ENCODE measurements at places on chromosomes 7 and 10.

DNA sequence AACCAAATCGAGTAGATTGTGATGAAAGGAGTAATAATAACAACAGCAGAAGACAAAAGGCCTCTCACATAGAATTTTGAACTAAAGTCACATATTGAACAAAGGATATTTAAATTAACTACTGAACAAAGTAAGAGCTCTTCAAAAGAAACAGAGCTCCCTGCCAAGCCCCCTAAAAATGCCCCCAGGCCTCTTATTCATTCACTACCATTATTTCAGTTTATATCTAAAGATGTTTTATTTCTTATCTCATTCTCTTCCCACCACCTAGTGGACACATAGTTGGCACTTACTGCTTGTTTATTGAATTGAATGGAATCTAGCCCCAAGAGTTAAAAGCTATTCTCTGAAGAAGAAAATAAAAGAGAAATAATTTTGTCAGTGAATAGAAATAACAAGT lies 37.4 kb downstream of the VCL start:
- H3K27me3 ChIP-seq = no peaks in the 10 kb centered on the region
- no peak overlapping the region for H3K4me3 ChIP-seq
- H3K4me1 ChIP-seq = no peaks in the 10 kb centered on the region
- H3K27ac ChIP-seq = peak overlapping the region; percentile 81

DNA sequence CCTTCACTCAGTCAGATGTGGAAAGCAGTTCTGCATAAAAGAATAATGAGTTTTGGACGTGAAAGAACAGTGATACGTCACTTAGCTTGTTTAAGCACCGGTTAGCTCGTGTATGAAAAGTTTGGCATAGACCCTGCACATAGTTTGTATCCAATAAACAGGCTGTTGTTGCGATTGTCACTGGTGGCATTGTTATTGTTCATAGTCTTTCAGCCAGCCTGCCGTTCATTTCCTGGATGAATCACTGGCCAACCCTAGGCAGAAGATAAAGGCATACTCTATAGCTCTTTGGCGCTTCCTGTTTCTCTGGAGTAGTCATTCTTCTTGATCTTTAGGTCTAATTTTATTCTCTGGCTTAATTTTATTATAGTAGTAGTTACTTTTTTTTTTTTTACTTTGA lies 57.8 kb upstream of the ANKRD30A start:
- no peak for DNase-seq
- H3K27me3 ChIP-seq = no peaks in the 10 kb centered on the region
- H3K4me1 ChIP-seq = no peaks in the 10 kb centered on the region
- H3K36me3 ChIP-seq = no peaks in the 10 kb centered on the region
- no peak overlapping the region for H3K4me3 ChIP-seq
- H3K27ac ChIP-seq = no peak overlapping the region

DNA sequence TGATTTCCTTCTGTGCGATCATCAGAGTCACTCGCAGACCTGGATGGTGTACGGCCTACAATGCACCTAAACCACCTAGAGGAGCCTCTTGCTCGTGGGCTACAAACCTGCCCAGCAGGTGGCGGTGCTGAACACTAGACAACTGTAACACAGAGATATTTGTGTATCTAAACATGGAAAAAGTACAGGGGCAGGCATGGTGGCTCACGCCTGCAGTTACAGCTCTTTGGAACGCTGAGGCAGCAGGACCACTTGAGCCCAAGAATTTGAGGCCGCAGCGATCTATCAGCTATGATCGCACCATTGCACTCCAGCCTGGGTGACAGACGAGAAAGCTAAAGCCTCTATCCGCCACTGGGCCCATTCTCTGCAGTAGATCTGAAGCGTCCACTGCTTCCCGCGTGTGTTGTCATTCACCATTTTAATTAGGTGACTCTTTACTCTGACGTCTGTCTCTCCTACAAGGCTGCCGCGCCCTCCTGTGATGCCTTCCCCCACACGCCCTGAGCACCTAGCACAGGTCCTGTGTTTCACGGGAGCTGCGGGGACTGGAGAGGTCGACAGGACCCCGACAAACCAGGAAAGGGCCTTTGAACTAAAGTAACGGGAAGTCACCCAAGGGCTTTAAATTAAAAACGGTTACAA lies 774 bp downstream of the TUBGCP2 start:
- peaks cover 47% of the 10 kb centered on the region for H3K4me1 ChIP-seq
- H3K36me3 ChIP-seq = peaks cover 18% of the 10 kb centered on the region
- H3K27me3 ChIP-seq = no peaks in the 10 kb centered on the region
- no peak for DNase-seq
- peak overlapping the region; percentile 86 for H3K4me3 ChIP-seq
- peak overlapping the region; percentile 93 for H3K27ac ChIP-seq

DNA sequence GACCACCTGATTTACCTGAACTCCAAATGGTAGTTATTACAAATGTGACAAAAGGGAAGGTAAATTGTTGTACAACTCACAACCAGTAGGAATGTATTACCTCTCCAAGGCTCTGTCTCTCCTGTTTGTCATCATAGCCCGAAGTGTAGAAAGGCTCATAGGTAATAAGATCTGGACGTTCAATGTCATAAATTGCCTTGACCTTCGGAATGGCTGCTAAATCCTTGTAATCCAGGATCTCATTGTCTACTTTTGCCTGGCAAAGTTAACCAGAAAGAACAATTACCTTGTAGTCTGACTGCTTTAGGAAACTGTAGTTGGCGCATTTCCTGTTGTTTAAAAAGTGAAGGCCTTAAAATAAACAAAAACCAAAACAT lies 68.6 kb upstream of the AFAP1L2 start:
- no peaks in the 10 kb centered on the region for H3K36me3 ChIP-seq
- H3K27me3 ChIP-seq = no peaks in the 10 kb centered on the region
- H3K4me3 ChIP-seq = no peak overlapping the region

DNA sequence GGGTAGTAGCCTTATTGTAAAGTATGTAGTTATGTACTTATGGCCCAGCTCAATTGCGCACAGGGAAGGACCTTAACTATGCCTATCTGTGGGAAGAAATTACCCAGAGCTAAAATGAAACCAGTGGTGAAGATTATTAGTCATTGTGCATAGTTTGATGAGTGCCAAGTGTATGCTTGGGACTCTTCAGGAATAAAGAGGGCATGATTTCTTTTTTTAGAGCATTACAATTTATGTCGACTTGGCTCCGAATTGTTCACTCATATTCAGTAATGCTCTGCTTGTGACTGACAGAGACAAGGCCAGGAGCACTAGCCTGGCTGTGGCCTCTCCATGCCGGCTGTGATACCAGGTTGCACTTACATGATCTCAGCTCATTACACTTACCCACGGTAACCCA lies 269.5 kb downstream of the TRIL start:
- H3K27me3 ChIP-seq = no peaks in the 10 kb centered on the region
- no peaks in the 10 kb centered on the region for H3K36me3 ChIP-seq
- no peak for DNase-seq
- no peak overlapping the region for H3K27ac ChIP-seq

GRCh38 chr7:140289804-140290203 lies 108.5 kb downstream of the SLC37A3 start:
- peak; percentile 25 for DNase-seq
- H3K27ac ChIP-seq = no peak overlapping the region
- no peaks in the 10 kb centered on the region for H3K27me3 ChIP-seq
- H3K36me3 ChIP-seq = no peaks in the 10 kb centered on the region
- H3K4me3 ChIP-seq = no peak overlapping the region

DNA sequence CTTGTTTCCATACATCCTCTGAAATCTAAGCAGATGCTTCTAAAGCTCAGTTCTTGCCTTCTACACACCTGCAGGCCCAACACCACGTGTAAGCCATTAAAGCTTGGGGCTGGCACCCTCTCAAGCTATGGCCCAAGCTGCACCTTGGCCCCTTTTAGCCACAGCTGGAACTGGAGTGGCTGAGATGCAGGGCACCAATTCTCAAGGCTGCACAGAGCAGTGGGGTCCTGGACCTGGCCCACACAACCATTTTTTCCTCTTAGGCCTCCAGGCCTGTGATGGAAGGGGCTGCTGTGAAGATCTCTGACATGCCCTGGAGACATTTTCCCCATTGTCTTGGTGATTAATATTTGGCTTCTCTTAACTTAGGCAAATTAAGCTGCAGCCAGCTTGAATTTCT lies 38.8 kb upstream of the ZMYND11 start:
- no peaks in the 10 kb centered on the region for H3K4me1 ChIP-seq
- H3K36me3 ChIP-seq = no peaks in the 10 kb centered on the region
- no peaks in the 10 kb centered on the region for H3K27me3 ChIP-seq
- DNase-seq = no peak
- no peak overlapping the region for H3K4me3 ChIP-seq

DNA sequence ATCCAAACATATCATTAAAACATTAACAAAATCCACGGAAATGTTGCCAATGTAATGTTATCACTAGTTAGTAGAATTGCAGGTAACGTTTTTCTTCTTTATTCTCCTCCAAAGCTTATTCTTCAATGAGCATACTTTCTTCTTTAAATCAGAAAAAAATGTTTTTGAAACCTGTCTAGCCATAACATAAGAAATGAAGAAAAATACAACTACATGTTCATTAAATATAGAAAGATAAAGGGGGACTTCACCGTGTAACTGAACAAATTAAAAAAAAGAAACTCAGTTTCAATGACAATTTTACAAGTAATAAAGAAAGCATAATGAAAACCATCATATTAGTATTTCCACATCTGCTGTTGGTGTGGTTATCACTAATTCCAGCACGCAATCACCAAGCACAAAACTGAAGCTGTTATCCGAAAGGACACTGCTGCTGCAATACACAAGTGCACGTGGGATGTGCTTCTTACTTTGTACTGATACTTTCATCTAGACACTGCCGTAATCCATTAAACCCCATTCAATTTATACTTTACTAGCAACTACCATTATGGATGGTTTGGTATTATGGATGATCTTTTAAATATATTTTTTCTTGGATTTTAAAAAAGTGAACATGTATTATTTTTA lies 9.6 kb downstream of the ESYT2 start:
- peaks cover 5% of the 10 kb centered on the region for H3K4me1 ChIP-seq
- DNase-seq = no peak
- H3K27ac ChIP-seq = peak overlapping the region; percentile 84
- H3K4me3 ChIP-seq = no peak overlapping the region
- H3K36me3 ChIP-seq = no peaks in the 10 kb centered on the region
- no peaks in the 10 kb centered on the region for H3K27me3 ChIP-seq

DNA sequence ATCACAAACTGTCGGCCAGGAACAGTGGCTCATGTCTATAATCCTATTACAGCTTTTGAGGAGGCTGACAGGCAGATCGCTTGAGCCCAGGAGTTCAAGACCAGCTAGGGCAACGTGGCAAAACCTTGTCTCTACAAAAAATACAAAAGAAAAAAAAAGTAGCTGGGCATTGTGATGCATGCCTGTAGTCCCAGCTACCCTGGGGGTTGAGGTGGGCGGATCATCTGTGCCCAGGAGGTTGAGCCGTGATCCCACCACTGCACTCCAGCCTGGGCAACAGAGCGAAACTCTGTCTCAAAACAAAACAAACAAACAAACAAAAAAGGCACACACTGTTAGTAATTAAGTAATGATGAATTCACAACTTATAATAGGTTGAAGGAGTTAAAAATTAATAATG lies 441.5 kb upstream of the PCDH15 start:
- H3K4me1 ChIP-seq = no peaks in the 10 kb centered on the region
- no peak overlapping the region for H3K4me3 ChIP-seq
- no peak for DNase-seq
- no peak overlapping the region for H3K27ac ChIP-seq

DNA sequence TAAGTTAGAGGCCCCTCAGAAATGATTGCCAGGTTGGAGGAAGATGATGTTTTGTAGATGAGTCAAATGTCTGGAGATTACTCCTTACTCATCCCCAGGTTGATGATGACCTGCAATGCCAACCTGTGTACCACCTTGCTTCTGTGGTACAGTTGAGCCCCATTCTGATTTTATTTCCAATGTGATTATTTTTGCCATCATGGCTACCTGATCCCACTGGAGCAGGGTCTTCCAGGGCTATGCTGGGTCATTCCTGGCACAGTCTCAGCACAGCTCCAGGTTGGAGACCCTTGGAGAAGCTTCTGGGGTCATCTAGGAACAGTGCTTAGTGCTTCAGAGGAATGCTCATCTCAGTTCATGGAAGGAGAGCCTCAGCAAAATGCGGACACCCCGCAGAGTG lies 34.3 kb downstream of the LRRC18 start:
- DNase-seq = no peak
- H3K27me3 ChIP-seq = no peaks in the 10 kb centered on the region
- no peak overlapping the region for H3K4me3 ChIP-seq
- no peaks in the 10 kb centered on the region for H3K36me3 ChIP-seq

GRCh38 chr7:50644114-50644513 lies 78.9 kb upstream of the DDC start:
- H3K27ac ChIP-seq = no peak overlapping the region
- no peaks in the 10 kb centered on the region for H3K4me1 ChIP-seq
- no peaks in the 10 kb centered on the region for H3K27me3 ChIP-seq
- DNase-seq = no peak

DNA sequence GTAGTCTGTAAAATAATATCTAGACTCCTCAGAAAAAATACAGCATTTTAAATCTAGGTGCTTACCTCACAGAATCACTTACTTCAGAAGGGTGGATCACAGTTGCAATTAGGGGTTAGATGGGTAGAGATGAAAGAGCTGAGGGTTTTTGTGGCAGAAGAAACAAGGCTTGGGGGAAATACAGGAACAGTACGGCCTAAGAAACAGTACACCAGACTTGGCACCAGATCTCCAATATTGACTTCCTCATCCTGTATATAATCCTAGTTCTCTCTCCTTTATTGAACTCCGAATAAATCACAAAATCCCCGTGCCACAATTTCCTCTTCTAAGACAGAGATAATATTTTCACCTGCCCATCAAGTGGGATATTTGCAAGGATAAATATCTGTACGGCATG lies 14.3 kb downstream of the CEP41 start:
- peaks cover 9% of the 10 kb centered on the region for H3K4me1 ChIP-seq
- DNase-seq = no peak
- H3K27ac ChIP-seq = no peak overlapping the region
- no peak overlapping the region for H3K4me3 ChIP-seq
- no peaks in the 10 kb centered on the region for H3K36me3 ChIP-seq

- H3K36me3 ChIP-seq = no peaks in the 10 kb centered on the region
- no peaks in the 10 kb centered on the region for H3K27me3 ChIP-seq
- H3K4me1 ChIP-seq = no peaks in the 10 kb centered on the region
- DNase-seq = no peak
- no peak overlapping the region for H3K4me3 ChIP-seq
Observed at GRCh38 chr10:124629415-124629814, 114.8 kb downstream of the FAM53B start.

- peak overlapping the region; percentile 78 for H3K27ac ChIP-seq
- H3K36me3 ChIP-seq = no peaks in the 10 kb centered on the region
- H3K27me3 ChIP-seq = no peaks in the 10 kb centered on the region
- DNase-seq = peak; percentile 61
Observed at GRCh38 chr10:95793401-95794045, 37.6 kb downstream of the ENTPD1 start.
